ENCODE measurements at places on chromosomes 16 and 17.

GRCh38 chr16:89727406-89728120 lies 6.2 kb downstream of the ZNF276 start:
- no peak for DNase-seq

GRCh38 chr16:67040166-67040565 lies 11.2 kb downstream of the CBFB start:
- no peak for DNase-seq

DNA sequence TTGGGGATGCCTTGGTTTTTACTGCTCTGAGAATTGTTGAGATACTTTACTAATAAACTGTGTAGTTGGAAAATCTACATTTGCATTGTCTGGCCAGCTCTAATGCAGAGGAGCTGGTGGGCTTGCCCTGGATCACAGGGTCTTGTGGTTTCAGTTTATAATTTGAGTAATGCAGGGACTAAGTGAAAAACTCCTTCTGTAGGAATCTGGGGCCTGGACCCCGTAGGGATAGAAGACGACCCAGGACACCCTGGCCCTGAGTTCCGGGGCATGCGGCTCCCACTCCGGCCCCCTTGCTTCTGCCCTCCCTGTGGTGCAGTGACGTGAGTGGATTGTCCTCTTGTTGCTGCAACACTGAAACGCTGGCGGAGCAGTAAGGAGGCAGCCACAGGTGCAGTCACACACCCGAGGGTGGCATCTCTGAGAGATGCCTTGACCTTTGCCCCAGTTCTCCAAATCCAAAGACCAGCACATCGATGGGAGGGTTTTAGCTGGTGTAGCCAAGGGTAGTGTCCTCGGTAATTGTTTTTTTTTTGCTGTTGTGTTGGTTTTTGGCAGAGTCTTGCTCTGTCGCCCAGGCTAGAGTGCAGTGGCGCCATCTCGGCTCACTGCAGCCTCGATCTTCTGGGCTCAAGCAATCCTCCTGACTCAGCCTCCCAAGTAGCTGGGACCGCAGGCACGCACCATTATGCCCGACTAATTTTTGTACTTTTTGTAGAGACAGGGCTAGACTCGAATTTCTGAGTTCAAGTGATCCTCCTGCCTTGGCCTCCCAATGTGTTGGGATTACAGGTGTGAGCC lies 2.6 kb upstream of the RPL13 start:
- DNase-seq = no peak

DNA sequence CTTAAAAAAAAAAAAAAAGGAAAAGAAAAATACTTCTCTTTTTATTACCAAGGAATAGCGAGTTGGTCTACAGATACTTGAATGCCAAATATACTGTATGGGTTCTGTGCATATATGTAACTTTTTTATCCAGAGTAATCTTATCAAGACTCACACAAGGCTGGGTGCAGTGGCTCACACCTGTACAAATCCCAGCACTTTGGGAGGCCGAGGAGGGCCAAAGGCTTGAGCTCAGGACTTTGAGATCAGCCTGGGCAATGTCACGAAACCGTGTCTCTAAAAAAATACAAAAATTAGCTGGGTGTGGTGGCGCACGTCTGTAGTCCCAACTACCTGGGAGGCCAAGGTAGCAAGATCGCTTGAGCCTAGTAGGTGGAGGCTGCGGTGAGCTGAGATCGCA lies 137.4 kb upstream of the TMEM97 start:
- DNase-seq = no peak

DNA sequence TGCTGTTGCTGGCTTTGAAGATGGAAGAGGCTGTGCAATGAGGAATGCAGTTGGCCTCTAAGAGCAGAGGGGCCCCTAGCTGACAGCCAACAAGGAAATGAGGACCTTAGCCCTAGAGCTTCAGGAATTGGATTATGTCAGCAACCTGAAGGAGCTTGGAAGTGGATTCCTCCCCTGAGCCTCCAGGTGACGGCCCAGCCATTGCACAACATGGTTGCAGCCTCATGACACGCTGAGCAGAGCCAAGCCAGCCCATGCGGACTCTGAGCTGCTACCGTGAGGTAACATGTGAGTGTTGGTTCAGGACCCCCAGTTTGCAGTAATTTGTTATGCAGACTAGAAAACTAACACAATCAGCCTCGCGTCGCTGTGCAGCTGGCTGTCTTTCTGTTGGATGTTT lies 20.2 kb downstream of the CCDC42 start:
- no peak for DNase-seq

DNA sequence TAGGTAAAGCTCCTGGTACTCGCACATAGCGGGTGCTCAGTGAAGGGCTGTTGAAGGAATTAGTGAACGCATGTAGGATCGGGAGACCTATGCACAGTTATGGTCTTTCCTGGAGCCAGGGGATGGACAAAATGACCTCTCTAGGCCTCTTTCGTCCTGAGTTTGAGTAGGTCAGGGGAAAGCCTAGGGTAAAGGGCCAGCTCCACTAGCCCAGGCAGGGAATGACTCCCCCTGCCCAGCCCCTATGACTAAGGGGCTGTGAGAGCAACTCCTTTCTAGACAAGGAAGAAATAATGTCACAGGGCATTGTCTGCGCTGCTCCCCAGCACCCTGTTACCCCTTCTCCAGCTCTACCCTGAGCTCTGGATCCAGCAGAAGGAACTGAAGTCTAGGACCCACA lies 24.6 kb upstream of the FMNL1 start:
- DNase-seq = no peak

DNA sequence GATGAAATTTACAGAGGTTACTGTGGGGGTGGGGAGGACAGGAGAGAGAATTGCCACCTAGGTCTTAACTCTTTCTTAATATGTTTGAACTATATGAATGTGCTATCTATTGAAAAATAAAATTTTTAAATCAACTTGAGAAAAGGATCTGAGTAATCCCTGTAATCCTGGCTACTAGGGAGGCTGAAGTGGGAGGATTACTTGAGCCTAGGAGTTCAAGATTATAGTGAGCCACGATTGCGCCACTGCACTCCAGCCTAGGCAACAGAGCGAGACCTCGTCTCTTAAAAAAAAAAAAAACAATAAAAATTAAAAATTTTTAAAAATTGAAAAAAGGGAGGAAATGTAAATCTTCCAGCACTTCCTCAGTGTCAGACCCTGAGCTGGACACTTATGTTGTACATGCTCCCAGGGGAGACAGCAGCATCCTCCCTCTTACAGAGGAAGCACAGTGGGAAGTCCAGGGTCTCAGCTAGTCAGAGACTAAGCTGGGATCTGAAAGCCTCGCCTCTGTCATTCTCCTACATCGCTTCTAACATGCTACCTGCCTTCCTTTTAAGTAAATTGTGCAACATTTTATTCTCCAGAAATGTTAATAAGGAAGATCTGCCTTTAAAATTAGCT lies 21.9 kb downstream of the PMM2 start:
- no peak for DNase-seq

- DNase-seq = no peak
These were observed 385.4 kb upstream of the RBFOX1 start for GRCh38 chr16:6947291-6947690.

- DNase-seq = no peak
These were observed 39.7 kb downstream of the MRTFB start for GRCh38 chr16:14110728-14111251.

- peak; percentile 85 for DNase-seq
These were observed at the start of gene FBXL20 for GRCh38 chr17:39401412-39402243. FBXL20 (minus strand) TSS chr17:39401626; CDS start chr17:39401402, 224 bp downstream.

DNA sequence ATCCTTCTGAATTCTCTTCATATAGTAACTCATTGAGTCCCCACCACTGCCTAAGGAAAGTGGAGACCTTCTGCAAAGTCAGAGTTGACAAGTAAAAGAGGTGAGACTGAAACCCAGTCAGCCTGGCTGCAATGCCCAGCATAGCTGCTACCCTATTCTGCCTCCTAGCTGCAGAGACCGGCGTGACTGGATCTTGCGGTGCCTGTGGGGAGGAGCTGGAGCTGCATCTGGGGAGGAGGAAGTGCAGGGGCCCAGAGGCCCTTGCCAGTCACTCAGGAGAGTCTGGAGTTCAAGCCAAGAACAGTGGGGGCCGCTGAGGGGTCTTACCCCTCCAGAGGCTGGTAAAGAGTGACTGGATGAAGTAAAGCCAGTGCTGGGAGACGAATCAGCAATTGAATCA lies 35.0 kb upstream of the ZNF423 start:
- no peak for DNase-seq

DNA sequence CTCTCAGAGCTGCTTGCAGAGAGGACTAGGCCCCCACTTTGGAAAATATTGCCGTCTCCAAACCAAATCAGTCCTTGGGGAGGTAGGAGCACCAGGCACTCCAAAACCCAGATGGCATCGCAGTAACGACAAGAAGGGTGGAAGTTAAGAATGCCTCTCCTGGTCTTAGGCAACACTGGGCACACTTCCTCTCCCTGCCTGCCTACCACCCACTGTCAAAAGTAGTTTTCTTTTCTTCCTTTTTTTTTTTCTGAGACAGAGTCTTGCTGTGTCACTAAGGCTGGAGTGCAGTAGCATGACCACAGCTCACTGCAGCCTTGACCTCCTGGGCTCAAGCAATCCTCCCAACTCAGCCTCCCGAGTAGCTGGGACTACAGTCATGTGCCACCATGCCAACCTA lies 47.2 kb downstream of the SRL start:
- DNase-seq = no peak

DNA sequence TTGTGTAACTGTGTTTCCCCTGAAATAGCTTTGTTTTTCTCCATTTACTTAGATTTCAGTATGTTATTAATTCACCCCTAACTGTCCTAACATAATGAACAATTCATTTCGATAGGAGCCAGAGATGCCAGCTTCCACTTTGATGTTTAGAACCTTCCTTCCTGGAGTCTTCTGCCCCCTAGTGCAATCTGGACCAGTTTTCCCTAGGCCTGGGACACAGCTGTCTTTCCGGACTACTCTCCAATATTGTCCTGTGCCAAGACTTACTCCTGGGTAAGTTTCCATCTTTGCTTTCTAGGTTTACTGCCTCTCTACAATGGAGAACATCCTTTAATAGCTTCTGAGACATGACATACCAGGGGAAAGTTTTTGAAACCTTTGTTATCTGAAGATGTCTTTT lies 12.8 kb downstream of the RECQL5 start:
- no peak for DNase-seq

DNA sequence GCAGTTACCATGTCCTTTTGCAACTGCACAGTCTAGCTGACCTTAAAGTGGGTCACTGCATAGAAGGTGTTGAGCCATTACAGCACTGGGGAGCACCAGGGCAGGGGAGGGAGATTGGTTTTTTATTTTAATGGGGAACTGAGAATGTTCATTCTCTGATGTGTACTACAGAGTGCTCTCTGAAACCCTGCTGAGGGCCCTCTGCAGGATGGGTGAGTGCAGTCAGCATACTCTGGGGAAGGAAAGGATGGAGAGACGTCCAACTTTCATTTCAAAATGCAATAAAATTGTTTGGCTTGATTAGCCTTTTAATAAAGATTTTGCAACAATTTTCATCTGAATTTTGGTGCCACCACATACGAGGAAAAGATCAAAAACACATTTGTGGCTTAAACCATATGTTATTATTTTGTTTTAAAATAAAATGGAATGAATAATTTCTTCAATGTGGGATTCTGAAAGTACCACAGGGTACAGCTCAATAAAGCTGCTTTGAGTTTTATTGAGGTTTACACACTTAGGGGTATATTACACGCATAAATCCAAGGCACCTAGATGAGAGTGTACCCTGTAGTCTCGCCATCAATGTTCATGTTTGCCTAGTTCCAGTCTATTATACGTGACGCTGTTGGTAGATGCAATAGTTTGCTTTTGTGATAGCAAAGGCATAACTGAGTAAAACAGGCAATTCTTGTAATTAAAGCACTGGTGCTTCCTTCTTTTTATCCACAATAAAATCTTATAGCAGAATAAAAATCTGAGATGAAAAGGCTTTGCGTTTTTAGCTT lies 73.5 kb downstream of the SNX11 start:
- no peak for DNase-seq

DNA sequence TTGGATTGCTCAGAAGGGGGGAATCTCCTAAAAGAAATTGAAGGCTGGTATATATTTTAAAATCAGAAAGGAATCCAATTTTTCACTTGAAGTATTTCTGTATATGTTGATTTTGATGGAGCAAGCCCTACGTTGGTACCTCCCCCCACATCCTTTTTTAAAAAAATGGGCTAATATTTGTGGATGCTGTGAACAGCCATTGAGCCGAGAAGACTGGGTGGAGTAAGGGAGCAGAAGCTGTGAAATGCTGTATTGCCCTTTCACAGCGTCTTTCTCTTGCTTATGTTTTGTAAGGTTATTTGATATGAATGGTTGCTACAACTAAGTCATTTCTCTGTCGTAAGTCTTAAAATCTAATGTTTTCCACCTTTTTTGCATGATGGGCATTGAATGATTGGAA lies 2.3 kb downstream of the PAFAH1B1 start:
- DNase-seq = no peak

- DNase-seq = no peak
These were observed 116.3 kb downstream of the AMFR start for GRCh38 chr16:56309008-56309407.

DNA sequence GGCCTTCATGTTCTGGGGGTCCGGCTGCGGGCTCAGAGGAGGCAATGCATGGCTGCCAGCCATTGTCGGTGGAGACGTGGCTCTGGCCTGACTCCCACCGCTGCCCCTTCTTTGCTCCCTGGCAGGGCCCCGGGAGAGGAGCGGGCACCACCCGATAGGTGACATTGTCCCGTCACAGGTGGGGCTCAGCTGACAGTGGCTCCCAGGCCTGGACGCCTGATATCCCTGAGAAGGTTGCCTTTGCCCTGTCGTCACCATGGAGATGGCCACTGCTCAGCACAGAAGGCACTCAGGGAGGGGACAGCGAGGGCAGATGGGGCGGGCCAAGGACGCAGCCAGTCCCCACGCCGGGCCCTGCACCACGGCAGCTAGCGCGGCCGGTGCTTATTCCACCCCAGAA lies 42.6 kb downstream of the SOX8 start:
- no peak for DNase-seq

DNA sequence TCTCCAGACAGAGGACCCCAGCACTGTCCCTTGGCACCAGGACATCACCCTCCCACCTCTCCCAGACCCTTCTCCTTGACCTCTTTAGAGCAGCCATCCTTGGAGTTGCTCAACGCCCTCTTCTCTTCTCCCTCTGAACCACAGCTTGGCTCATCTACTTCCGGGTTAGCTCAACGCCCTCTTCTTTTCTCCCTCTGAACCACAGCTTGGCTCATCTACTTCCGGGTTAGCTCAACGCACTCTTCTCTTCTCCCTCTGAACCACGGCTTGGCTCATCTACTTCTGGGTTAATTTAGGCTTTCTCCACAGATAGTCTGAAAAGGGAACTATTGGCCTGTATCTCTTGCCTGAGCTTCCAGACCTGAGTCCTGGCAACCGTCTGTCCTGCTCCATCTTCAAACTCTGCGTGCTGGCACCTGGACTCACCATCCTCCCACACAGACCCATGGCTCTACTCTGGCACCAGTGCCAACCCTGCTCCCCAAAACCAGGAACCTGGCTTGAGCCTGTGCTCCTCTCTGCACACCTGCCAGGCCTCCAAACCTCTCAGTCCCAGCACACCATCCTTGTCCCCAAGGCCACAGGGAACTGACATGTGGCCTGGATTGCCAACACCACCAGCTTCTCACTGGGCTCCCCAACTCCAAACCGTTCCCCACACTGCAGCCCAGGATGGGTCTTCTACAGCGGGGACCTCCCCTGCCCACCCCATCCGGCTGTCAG lies 25.3 kb upstream of the FAAP100 start:
- no peak for DNase-seq

- DNase-seq = no peak
These were observed 46.2 kb downstream of the CYB561 start for GRCh38 chr17:63399856-63400255.

Data from activated CD4-positive, CD25-positive, alpha-beta regulatory T cell treated with anti-CD3 and anti-CD28 coated beads, Interleukin-2, amount 50 U/mL, for 16 hours (primary cell).